Islet precursor cell (in vitro differentiated cells): ENCODE measurements at places on chromosomes 2 and 18.

DNA sequence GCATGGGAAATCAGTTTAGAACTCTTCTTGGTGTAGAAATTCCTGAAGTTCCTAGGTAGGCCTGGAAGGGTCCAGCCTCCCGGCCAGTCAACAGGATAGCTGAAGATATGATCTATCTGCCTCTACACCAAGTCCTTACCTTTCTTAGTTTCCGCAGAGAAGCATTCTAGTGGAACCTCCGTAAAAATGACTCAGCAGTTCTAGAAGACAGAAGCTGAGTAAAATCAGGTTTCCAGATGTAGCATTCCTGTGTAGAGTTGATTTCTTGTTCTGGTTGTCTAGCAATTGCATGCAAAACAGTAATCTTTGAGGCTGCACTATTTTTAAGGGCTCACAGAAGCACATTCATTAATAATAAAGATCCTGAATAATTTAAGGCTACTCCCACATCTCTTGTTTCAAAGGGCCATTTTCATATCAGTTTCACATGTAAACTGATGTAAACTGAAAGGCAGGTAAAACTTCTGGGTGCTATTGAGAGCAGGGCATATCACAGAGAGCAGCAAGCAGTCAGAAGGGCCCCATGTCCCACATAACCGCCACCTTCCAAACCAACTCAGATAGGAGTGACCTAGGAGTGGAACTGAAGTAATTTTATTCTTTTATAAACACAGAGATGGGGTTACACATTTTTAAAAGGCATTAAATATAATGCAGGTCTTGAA is 3.2 kb upstream of the DYTN start:
- peak; percentile 54 for DNase-seq

GRCh38 chr2:12935796-12936195 is 219.1 kb downstream of the TRIB2 start:
- no peak for DNase-seq

DNA sequence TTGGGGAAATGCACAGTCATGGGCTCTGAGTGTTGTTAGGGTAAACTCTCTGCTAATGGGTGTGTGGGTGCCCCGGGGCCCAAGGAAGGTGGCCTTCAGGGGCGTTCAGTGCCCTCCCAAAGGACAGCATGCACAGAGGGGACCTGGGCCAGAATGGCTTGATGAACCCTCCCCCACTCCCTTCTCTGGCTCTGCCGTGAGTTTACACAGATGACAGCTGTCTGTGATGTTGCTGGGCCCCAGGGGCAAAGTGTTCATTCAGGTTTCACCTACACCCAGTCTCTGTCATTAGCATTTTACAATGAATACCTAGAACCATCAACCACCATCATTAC is 3.2 kb downstream of the NPPC start:
- no peak for DNase-seq

DNA sequence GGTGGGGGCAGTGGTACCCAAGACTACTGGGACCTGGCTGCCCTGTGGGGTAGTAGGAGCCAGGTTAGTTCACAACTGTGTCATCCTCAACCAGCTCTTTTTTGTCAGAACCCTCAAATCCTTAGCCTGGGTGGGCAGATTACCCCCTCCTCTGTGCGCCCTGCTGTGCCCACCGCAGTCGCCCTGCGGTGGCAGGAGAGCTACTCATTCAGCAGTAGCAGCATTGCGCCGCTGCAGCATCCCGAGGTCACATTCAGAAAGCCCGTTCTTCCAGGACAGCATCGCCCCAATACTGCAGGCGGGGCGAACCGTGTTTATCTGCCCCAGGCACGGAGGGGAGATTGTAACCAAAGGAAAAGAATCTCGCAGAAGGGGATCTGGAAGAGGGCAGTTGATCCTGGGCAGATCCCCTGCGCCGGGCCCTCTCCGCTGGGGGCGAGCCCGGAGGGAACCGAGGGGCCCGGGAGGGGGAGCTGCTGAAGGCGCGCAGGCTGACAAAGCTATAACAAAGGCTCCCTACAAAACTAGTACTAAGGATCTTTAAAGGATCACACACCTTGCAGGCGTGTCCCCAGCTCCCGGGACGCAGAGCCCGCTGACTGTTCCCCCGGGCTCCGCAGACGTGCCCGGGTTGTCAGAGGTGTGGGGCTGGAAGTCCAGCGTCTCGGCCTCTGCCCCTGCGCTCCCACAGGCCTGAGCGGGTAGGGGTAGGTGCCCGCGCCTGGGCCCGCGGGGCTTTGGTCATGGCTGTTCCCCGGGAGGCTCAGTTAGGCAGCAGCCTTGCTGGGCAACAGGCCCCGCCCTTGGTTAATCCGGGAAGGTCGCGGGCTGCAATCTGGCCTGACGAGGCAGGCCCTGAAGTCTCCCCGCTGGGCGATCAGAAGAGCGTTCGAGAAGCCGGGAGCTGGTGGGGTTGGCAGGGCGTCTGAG is 13.2 kb downstream of the POU3F3 start:
- peak; percentile 58 for DNase-seq
